Putamen (tissue), 1 donor: ENCODE measurements at places on chromosomes 3 and 15.

DNA sequence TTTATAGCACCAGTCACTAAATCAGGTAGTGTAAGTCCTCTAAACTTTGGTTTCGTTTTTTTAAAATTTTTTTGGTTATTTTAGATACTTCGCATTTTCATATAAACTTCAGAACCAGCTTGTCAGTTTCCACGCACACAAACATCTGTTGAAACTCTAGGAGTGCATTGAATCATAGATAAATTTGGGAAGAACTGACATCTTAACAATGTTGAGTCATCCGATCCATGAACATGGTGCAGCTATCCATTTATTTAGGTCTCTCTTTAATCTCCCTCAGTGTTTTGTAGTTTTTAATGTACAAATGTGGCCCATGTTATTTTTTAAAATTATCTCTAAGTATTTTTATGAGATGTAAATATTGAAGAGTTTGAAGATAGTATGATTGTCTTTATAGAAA is 17.7 kb downstream of the TICRR start:
- no peak for DNase-seq

- DNase-seq: no peak
Measured at GRCh38 chr3:171516765-171517164, 56.6 kb upstream of the TNIK start.

- DNase-seq: no peak
Measured at GRCh38 chr3:116247605-116248004, 197.7 kb downstream of the LSAMP start.

DNA sequence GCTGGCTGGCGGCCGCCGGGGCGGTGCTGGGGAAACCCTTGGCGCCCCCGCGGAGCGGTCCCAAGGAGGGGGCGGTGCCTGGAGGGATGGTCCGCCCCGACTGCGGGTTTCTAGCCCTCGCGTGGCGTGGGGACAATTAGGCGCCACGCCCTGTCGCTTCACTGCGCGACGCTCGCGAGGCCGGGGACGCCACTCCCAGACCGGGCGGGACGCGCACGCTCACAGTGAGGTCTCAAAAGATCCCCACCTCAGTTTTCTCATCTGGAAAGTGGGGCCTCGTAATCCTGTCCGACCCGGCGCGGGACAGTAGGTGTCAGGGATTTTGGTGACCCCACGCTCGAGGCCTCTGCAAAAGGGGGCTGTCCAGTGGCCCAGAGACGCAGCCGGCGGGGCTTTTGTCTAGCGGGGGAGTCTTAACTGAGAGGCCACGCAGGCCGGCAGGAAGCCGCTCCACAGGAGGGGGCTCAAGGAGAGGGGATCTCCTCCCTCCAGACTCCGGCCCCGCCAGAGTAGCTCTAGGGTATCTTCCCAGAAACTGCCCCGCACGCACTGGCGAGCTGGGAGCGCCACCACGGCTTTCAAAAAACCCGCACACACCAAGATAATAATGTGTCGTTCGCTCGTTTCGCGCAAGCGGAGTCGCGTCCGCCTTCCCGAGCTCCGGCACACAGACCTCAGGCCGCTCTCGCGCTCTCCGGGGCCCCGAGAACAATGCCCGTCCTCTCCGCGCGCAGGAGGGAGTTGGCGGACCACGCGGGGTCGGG is 710 bp upstream of the CLK3 start:
- peak; percentile 83 for DNase-seq

GRCh38 chr3:94009608-94010007 is 18.8 kb downstream of the STX19 start:
- DNase-seq: no peak

DNA sequence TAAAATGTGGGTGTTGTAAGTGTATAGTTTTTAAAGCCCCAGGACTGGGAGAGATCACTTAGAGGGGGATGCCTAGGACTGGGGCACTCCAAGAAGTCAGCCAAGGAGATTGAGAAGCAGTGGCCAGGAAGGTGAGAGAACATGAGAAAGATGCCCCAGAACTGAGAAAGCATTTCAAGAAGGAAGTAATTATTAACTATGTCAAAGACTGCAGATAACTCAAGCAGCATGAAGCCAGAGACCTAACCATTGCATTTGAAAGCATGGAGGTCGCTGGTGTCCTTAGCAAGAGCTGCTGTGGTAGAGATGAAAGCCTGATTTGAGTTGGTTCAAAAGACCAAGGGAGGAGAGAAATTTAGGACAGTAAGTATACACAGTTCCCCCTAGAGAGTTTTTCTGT is 30.6 kb upstream of the SLC2A2 start:
- DNase-seq: no peak

DNA sequence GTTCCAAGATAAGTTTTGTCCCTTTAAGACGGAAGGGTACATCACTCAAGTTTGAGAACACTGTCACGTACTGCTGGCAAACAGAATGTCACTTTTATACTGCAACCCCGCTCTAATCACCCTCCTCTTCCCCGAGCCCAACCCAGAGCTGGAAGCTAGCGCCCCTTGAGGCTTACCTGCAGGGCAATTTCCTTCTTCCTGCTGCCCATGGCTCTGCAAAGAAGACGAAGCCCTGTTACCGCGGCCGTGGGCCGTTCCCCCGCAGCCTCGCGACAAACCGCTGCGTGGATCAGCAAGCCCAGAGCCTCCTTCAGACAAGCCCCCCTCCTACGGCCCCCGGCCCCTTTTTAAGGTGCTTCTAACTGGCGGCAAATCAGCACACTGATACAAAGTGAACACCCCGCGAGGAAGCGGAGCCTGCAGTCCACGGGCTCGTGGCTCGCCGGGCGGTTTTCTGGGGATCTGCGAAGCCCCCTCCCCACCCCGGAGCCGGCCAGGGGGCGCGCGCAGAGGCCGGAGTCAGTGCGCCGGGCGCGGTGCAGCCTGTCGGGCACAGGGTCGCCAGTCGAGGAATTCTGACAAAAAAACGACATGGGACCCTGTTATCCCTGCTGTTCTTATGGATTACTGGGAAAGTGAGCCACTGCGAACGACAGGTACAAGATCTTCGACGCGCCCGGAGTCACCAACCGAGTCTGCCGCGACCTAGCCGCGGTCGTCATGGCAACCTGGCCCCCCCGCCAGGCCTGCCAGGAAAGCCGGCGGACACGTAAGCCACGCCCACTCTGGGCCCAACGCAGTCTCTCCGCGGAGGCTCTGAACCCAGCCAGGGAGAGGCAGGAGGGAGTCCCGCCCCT is at the start of gene NME9:
NME9 (minus strand) TSS at position 725 of the 857 bp plus-strand sequence; CDS start at position 209, 516 bp downstream.
- DNase-seq: peak; percentile 90

DNA sequence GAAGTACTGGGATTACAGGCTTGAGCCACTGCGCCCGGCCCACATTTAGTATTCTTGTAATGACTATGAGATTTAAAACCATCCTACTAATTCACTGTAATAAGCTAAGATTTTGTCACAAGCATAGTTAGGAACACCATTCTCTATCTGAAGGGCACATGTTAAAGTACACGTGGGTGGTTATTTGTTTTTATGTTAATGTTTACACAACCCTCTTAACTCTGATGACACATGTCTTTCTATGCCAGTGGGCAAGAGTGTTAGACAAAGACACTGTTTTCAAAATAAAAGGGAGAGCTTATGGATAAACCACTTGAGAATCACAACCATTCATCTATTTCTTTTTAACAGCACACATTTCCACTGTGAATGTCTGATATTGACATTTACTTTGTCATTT is 537.6 kb upstream of the IL12A start:
- no peak for DNase-seq
